ENCODE measurements at places on chromosomes 3 and 15. TPM values are rescaled to one million over a fixed set of nuclear protein-coding genes. Genes with fewer than 3 reads are reported as not detected.

Gene SLC9C1
- 0.15 TPM for total RNA-seq

Gene TNFAIP8L3
- 0.31 TPM for total RNA-seq

- H3K27me3 ChIP-seq: no peaks in the 10 kb centered on the region
- no peak overlapping the region for H3K27ac ChIP-seq
- no peaks in the 10 kb centered on the region for H3K4me1 ChIP-seq
Observed at GRCh38 chr15:78194568-78194925, 39.8 kb downstream of the ACSBG1 start.

GRCh38 chr15:72065801-72066200, 52.1 kb downstream of the MYO9A start:
- no peak overlapping the region for H3K4me3 ChIP-seq
- H3K4me1 ChIP-seq: no peaks in the 10 kb centered on the region
- H3K36me3 ChIP-seq: no peaks in the 10 kb centered on the region
- H3K27me3 ChIP-seq: no peaks in the 10 kb centered on the region

Gene PRR20G
- total RNA-seq: 0.26 TPM

GRCh38 chr3:170584585-170585007, 1.3 kb downstream of the SLC7A14 start:
- H3K27me3 ChIP-seq: peaks cover 10% of the 10 kb centered on the region
- H3K27ac ChIP-seq: no peak overlapping the region
- H3K4me1 ChIP-seq: no peaks in the 10 kb centered on the region
- no peaks in the 10 kb centered on the region for H3K36me3 ChIP-seq
- DNase-seq: peak; percentile 90
- peak overlapping the region; percentile 62 for H3K4me3 ChIP-seq

DNA sequence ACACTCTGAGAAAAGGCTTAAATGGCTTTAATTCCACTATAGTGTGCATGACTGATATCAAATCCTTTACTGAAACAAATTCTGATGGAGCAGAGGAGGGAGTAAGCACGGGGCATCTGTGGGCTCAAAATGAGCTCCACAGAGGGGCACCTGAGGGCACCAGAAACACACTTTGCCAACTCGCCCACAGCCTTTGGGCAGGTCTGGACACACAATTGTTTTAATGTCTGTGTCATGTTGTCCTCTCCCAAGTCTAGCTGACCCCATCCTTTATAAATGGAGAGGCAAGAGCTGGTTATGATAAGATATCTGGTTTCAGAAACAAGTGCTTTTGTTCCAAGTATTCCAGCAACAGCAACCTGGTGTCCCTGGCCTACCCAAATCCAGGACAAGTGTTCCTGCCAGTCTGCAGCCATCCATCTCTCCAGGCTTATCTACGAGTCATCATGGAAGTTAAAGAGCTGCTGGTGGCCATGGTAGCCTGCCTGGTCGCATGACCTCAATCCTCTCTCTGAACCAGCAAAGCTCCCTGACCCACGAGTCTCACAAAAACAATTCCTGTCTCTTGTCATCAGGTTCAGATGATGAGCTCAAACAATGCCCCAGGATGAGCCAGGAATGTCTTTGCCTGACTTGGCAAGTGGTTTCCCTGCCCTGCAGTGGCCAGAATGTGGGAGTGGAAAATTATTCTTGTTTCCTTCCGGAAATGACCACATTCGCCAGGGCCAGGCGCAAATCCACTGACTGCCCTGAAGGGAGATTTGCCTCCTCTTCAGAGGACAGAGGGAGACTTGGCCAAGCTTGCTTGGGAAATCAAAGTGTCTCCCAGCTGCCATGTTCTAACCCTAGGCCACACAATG, 64.4 kb upstream of the TPM1 start:
- no peak overlapping the region for H3K4me3 ChIP-seq
- no peak for DNase-seq
- no peaks in the 10 kb centered on the region for H3K36me3 ChIP-seq
- no peak overlapping the region for H3K27ac ChIP-seq
- H3K4me1 ChIP-seq: no peaks in the 10 kb centered on the region

Gene KIF7
- 23.4 TPM for total RNA-seq

- DNase-seq: no peak
- H3K4me1 ChIP-seq: no peaks in the 10 kb centered on the region
- no peaks in the 10 kb centered on the region for H3K27me3 ChIP-seq
- no peaks in the 10 kb centered on the region for H3K36me3 ChIP-seq
- no peak overlapping the region for H3K27ac ChIP-seq
Observed at GRCh38 chr3:146037697-146038096, 123.3 kb downstream of the PLOD2 start.

Gene CHRNA3
- total RNA-seq: 1.1 TPM

- H3K27ac ChIP-seq: no peak overlapping the region
- no peaks in the 10 kb centered on the region for H3K36me3 ChIP-seq
- H3K4me1 ChIP-seq: no peaks in the 10 kb centered on the region
- DNase-seq: no peak
- no peak overlapping the region for H3K4me3 ChIP-seq
- H3K27me3 ChIP-seq: no peaks in the 10 kb centered on the region
Observed at GRCh38 chr3:54988302-54988837, 60.5 kb upstream of the LRTM1 start.

Gene FANCD2OS
- not detected for total RNA-seq

DNA sequence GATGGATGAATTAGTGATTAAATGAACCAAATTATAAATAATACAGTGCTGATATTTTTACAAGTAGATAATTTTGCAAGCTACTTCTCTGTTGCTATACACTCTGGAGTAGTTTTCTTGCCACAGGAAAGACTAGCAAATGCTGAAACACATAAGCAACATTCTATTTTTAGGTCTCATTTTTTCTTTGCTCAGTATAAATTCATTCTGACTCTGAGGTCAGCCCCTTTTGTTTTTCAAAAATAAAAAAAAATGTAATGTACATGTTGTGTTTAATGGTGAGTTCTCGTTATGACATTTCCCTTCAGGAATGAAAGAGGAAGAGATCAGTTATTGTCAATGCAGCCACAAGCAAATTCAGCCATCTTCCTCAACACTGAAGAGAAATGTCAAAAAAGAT, 24.9 kb downstream of the GJD2 start:
- H3K27ac ChIP-seq: no peak overlapping the region
- no peak overlapping the region for H3K4me3 ChIP-seq
- H3K4me1 ChIP-seq: peaks cover 11% of the 10 kb centered on the region
- H3K36me3 ChIP-seq: peaks cover 13% of the 10 kb centered on the region

DNA sequence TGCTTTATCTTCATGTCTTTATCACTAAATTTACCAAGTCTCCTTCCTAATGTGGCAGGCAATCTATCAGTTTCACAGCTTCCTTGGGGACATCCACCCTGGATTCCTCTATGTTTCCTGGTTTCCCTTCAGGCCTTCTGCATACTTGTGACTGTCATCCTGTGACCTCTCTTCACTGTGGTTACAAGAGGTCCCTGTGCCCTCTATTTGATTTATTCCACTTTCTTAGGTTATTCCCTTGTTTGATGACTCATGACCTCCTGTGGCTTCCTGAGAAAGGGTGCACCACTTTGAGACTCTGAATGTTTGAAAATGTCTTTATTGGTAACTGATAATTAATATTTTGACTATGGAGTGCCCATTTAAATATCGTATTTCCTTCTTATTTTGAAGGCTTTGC, 60.5 kb upstream of the KY start:
- H3K4me1 ChIP-seq: no peaks in the 10 kb centered on the region
- no peaks in the 10 kb centered on the region for H3K36me3 ChIP-seq
- no peak for DNase-seq
- no peak overlapping the region for H3K4me3 ChIP-seq

DNA sequence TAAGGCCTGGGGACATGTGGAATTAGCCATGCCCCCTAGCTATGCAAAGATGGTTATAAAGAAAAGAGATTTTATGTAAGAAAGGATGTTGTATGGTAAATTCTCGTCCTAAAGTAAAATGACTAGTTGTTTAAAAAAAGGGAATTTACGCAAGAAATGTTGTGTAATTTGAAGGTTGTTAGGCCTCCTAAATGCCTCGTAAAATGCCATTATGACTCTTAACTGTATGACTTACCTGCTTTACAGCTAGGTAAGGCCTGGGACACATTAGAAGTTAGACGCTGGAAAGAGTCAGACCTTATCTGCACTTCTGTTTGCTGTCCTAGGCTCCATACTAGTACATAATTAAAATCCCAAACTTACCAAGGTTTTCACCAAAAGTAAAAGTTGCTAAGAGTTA, 17.5 kb upstream of the HHATL start:
- H3K4me1 ChIP-seq: no peaks in the 10 kb centered on the region
- H3K36me3 ChIP-seq: no peaks in the 10 kb centered on the region
- H3K27me3 ChIP-seq: no peaks in the 10 kb centered on the region

Gene ZCWPW2
- total RNA-seq: 0.31 TPM

Gene LIPC
- total RNA-seq: not detected

GRCh38 chr3:8519156-8519555, 17.5 kb downstream of the LMCD1 start:
- no peak for DNase-seq
- H3K27ac ChIP-seq: no peak overlapping the region
- no peaks in the 10 kb centered on the region for H3K27me3 ChIP-seq
- H3K4me1 ChIP-seq: peaks cover 4% of the 10 kb centered on the region
- peaks cover 10% of the 10 kb centered on the region for H3K36me3 ChIP-seq

DNA sequence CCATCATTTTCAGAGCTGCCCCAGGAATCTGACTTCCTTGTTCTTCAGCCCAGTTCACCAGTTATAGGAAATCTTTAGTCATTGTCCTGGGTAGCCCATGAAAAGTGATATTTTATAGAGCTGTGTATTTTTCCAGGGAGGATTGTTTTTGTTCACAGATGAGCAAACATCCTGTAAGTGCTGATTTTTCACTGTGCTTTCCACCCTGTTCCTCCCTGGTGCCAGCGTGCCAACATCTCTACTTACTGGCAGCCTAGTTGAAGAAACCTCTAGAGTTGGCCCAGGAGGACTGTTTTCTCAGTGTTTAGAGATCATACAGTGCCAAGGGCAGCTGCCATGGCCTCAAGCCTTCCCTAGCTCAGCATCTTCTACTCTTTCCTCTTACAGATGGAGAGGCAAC, 41.3 kb downstream of the ST6GAL1 start:
- no peak overlapping the region for H3K4me3 ChIP-seq
- H3K36me3 ChIP-seq: peaks cover 90% of the 10 kb centered on the region
- DNase-seq: no peak
- peaks cover 6% of the 10 kb centered on the region for H3K4me1 ChIP-seq
- H3K27ac ChIP-seq: no peak overlapping the region
- H3K27me3 ChIP-seq: no peaks in the 10 kb centered on the region

DNA sequence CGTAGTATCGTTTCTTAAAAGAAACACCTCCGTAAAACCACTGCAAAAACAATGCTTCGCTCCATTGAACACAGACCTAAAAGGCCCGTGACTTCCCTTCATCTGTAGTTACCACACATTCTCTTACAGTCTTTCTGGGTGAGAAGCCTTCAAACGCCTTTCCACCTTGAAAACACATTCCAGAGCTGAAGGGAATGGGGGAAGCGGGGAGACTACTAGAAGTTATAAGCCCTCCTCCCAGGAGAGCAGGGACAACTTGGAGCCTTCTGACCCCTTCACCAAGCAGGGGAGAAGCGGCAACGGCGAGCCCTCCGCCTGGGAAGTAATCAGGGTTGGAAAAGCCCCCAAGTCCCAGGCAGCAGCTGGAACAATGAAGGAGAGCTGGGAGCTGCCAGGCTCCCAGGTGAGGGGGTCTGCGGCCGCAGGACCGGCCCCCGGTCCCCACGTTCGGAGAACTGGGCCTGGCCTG, 461 bp downstream of the SECISBP2L start:
- no peaks in the 10 kb centered on the region for H3K4me1 ChIP-seq
- no peaks in the 10 kb centered on the region for H3K36me3 ChIP-seq
- peak overlapping the region; percentile 40 for H3K27ac ChIP-seq
- DNase-seq: no peak
- H3K4me3 ChIP-seq: peak overlapping the region; percentile 93

Gene COL8A1
- 0.26 TPM for total RNA-seq

DNA sequence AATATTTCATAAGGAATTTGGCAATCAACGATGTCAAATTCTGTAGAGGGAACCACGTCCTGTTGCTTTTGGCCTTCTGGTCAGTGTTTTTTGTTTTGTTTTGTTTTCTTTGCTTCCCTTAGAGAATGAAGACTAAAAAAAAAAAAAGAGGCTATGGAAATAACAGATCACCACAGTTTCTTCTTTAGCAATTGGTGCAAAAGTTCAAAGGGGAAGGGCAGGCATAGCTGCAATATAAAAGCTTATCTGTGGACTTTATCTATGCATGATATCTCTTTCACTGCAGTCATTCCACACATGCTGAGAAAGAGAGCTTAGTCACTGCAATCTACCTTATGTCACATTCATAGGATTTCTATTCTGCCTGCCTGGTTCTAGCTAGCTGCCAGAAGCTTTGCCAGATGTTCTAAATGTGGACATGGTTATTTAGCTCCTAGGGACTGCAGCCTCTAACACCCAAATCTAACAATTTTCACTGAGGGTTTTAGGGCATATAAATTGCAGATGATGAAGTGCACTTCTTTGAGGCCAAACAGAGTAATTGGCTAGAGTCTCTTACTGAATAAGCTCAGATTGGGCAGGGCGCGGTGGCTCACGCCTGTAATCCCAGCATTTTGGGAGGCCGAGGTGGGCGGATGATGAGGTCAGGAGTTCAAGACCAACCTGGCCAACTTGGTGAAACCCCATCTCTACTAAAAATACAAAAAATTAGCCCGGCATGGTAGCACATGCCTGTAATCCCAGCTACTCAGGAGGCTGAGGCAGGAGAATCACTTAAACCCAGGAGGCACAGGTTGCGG, 637.2 kb downstream of the NTRK3 start:
- no peaks in the 10 kb centered on the region for H3K27me3 ChIP-seq
- no peak overlapping the region for H3K27ac ChIP-seq
- no peak for DNase-seq
- H3K36me3 ChIP-seq: no peaks in the 10 kb centered on the region

Gene WNT5A
- 1.3 TPM for total RNA-seq

Gene ANKRD28
- total RNA-seq: 59.0 TPM

DNA sequence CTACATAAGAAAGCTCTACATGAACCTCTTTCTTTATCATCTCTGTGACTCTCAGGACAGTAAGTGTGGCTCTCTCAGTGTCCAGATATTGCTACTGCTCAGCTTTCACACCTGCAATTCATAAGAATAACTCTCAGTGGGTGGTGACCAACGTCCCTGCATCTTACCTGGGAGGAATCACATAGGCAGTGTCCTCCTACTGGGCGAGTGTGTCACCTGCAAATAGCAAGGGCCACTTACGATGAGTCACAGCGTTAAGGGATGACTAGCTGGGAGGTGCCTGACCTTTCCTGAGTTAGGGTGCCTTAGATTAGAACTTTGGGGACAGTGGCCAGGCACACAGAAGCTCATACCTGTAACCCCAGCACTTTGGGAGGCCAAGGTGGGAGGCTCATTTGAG, 90.8 kb upstream of the C3orf80 start:
- H3K27ac ChIP-seq: no peak overlapping the region
- no peaks in the 10 kb centered on the region for H3K4me1 ChIP-seq
- no peak overlapping the region for H3K4me3 ChIP-seq
- H3K27me3 ChIP-seq: no peaks in the 10 kb centered on the region
- DNase-seq: peak; percentile 37
- no peaks in the 10 kb centered on the region for H3K36me3 ChIP-seq

DNA sequence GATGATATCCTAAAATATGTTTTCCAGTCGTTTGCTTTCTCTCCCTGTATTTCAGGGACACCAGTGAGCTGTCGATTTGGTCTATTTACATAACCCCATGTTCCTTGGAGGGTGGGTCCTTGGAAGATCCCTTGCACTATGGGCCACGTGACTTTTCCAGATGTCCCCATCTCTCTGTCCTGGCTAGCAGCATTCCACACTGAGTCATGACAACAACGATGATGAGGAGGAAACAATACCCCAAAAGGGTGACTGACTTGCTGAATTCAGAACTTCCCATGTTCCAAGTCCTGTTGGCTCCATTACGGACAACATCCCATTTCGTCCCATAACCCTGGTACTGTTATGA, 134.3 kb downstream of the NSMCE3 start:
- no peaks in the 10 kb centered on the region for H3K36me3 ChIP-seq
- peak; percentile 9 for DNase-seq
- no peaks in the 10 kb centered on the region for H3K4me1 ChIP-seq
- no peak overlapping the region for H3K4me3 ChIP-seq
- H3K27ac ChIP-seq: no peak overlapping the region

GRCh38 chr15:29556380-29556779, 265.9 kb downstream of the TJP1 start:
- no peaks in the 10 kb centered on the region for H3K36me3 ChIP-seq
- H3K4me1 ChIP-seq: no peaks in the 10 kb centered on the region

Data from H9 (cell line).